ENCODE measurements at places on chromosomes 1 and 21.

DNA sequence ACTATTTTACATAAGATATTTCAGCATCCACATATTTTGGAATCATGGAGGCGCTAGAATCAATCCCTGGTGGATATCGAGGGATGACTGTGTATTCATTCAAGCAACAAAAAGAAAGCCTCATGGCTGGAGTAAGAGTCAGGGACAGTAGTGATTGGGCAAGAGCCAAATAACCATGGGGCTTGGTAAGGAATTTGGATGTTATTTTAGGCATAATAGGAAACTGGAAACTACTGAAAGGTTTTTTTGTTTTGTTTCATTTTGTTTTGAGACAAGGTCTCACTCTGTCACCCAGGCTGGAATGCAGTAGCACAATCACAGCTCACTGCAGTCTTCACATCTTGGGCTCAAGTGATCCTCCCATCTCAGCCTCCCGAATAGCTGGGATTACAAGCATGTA is 33.8 kb upstream of the EYA3 start:
- DNase-seq = no peak

DNA sequence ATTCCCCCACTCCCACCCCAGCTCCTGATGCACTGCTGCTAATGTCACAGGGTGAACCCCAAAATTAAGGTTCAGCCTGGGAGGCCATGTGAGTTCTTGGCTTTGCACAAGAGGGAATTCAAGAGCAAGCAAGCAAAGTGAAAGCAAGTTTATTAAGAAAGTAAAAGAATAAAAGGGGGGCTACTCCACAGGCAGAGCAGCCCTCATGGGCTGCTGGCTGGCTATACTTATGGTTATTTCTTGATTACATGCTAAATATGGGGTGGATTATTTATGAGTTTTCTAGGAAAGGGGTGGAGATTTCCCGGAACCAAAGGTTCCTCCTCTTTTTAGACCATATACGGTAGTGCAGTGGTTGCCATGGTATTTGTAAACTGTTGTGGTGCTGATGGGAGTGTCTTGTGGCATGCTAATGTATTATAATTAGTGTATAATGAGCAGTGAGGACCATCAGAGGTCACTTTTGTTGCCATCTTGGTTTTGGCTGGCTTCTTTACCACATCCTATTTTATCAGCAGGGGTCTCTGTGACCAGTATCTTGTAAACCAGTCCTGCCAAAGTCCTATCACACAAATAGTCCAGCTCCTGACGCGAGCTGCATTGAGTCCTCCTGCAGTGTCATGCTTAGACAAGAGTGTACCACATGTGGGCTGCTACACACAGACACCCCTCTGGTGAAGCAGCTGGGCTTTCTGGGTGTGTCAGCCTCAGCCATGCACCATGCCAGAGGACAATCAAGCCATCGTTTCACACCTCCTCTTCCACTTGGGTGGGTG is 46.4 kb upstream of the CSF1 start:
- no peak for DNase-seq

- no peak for DNase-seq
Observed at GRCh38 chr1:173573596-173573995, 29.3 kb downstream of the SLC9C2 start.

- DNase-seq = no peak
Observed at GRCh38 chr1:59541161-59541560, 244.3 kb downstream of the FGGY start.

DNA sequence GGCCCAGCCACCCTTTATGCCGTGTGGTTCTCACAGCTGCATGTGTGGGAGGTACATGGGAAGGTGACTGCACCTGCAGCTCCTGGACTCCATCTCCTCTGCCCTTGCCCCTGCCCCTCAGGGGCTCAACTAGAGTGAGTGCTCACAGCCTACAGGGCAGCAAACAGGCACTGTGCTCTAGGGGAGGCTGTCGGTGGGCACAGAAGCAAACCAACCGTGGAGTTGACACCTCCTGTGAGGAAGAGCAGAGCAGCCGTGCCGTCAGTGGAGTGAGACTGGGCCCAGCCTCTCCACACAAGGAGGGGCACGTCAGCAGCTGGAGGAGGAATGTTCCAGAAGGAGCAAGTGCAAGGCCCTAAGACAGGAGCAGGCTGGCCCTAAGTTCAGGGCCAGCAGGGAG is 32.7 kb downstream of the BMP8A start:
- DNase-seq = no peak

GRCh38 chr1:218294546-218294945 is 9.5 kb downstream of the RRP15 start:
- DNase-seq = no peak

DNA sequence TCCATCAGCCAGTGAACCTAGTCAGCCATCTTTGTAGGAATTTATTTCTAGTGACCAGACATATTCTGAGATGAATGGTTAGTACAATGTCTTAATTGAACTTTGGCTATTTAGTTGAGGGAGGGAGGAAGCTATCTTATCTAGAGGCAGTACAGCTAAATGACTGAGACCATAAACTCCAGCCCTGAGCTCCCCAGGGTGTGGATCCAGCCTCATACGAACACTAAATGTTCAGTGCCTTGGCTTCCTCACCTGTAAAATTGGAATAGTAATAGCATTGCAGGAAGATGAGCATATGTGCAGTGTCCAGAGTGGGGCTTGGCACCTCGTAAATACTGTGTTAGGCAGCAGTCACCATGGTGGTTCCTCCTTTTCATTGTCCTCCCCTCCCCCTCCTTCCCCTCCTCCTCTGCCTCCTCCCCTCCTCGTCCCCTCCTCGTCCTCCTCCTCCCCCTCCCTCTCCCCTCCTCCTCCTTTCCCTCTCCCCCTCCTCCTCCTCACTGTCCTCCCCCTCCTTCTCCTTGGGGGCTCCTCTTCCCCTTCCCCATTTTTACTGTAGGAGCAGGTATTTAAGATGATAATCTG is 108.2 kb downstream of the GALNT2 start:
- no peak for DNase-seq

GRCh38 chr1:218616681-218617080 is 271.5 kb downstream of the TGFB2 start:
- no peak for DNase-seq

DNA sequence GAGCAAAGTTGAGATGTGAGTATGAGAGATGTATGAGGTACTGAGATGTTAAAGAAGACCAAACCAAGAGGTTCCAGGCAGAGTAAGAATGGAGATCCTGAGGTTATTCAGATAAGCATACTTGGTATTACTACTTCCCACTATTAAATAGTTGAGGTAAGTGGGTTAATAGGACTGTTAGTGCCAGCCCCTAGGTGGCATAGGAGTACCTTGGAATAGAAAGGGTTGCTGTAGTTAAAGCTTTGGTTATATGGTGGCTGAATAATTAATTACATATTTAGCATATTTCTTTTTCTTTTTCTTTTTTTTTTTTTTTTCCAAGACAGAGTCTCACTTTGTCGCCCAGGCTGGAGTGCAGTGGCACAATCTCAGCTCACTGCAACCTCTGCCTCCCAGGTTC is 397.9 kb upstream of the TMPRSS15 start:
- no peak for DNase-seq

DNA sequence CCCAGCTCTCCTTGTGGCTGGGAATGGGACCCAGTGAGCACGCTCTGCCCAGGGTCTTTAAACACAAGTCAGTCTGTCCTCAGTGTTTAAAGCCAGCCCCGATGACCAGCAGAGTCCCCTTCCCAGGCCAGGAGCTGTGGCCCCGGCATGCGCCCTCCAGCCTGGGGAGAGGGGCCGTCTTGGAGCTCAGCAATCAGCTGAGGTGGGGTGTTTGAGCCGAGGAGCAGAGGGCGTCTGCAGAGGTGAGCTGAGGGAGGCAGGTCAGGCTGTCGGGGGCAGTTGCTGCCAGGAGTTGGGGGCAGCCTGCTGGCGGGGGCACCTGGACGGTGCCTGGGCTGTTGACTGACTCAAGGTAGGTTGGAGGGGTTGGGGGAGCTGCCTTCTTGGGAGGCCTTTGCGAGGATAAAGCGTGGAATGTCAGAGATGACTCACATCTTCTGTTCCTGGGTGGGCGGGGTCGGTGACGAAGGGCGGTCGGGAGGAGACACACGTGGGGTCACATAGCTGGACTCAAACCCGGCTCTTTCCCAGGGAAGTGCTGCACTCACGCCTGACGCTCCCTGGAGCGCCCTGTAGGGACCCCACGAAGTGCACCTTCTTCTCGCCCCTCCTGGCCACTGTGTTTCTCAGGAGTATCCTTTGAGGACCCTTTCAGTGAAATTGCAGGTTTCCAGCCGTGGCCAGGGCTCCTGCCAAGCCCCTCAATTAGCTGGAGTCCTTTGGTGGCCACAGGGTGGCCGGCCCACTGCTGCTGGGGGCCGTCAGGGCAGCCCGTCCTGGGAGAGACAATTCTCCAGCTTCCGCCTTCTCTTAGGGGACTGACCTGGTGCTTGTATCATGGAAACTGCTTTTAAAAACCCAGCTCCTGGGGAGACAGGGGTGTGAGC is 86.2 kb downstream of the SIK1 start:
- DNase-seq = no peak

Measured in activated CD8-positive, alpha-beta memory T cell treated with anti-CD3 and anti-CD28 coated beads, Interleukin-2, amount 50 U/mL, for 48 hours (primary cell).